ENCODE measurements at places on chromosomes 3 and 15.

- DNase-seq = no peak
Measured at GRCh38 chr15:37616215-37616614, 318.2 kb upstream of the TMCO5A start.

DNA sequence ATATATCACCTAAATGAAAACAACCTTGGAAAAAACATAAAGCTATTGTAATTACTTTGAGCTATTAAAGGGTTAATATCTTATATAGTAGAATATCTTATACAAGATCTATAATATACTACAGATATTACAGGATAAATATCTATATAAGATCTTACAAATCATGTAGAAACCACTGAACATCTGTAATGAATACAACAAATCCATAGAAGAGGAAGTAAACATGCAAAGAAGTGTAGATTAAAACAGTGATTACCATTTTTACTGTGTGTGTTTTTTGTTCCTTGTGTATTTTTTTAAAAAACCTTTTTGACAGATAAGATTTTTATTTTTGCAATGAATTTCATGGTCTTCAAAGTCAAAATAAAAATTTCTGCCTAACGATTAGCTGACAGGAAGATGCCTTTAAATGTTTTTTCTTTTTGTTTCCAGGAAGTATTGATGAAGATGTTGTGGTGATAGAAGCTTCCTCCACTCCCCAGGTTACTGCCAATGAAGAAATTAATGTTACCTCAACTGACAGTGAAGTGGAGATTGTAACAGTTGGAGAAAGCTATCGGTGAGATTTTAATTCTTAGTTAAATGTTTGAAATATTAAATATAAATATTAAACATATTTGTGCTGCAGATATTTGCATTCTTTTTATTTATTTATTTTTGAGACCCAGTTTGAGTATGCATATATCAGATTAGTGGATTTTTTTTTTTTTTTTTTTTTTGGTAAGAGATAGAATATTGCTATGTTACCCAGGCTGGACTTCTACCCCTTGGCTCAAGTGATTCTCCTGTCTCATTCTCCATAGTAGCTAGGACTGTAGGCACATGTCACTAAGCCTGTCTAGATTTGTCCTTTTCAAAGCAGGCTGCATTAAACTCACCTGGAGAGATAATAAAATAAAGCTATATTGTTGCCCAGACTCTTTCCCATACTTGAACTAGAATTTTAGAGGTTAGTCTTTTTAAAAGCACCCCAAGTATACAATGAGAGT is 52.8 kb upstream of the CCNB2 start:
- DNase-seq = no peak

GRCh38 chr3:140113996-140114788 is 179.2 kb downstream of the CLSTN2 start:
- DNase-seq = no peak

- DNase-seq = no peak
Measured at GRCh38 chr15:83290236-83290635, 5.8 kb upstream of the BNC1 start.

- no peak for DNase-seq
Measured at GRCh38 chr3:6512172-6512800, 348.6 kb upstream of the GRM7 start.

DNA sequence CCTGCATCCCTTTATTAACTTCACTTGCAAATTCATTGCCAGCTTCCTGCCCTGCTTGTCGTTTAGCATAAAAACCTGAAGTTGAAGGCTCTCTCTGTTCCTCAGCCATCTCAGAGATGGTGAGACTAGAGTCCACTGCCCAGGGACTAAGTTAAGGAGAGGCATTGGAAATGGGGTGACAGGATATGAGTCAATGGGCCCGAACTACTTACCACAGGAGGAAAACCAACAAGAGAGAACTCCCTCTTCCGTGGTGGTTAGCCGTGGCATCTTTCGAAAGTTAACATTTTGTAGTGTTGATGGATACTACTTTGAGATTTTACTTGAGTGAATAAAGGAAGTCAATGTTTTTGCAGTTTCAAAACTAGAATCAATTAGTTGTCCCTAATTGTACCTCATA is 65.3 kb downstream of the LRTM1 start:
- DNase-seq = no peak

DNA sequence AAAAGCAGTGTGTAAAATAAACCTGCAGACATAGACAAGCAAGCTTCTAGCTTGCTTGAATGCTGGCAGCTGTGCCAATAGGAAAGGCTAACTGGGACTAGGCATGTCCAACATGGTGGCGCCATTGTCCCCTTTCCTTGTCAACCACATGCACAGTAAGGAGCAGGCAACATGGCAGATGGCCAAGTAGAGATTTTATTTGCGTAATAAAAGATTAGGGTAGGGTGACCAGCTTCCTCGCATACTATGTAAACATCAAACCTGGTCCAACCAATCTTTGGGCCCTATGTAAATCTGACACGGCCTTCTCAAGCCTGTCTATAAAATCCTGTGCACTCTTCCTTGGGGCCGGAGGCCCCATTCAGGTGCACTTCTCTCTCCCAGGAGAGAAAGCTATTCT is 575.4 kb upstream of the GOLIM4 start:
- DNase-seq = no peak

- DNase-seq = no peak
Measured at GRCh38 chr3:14377838-14378169, 24.6 kb upstream of the SLC6A6 start.

GRCh38 chr15:40471808-40472150 is 995 bp downstream of the CHST14 start:
- no peak for DNase-seq

DNA sequence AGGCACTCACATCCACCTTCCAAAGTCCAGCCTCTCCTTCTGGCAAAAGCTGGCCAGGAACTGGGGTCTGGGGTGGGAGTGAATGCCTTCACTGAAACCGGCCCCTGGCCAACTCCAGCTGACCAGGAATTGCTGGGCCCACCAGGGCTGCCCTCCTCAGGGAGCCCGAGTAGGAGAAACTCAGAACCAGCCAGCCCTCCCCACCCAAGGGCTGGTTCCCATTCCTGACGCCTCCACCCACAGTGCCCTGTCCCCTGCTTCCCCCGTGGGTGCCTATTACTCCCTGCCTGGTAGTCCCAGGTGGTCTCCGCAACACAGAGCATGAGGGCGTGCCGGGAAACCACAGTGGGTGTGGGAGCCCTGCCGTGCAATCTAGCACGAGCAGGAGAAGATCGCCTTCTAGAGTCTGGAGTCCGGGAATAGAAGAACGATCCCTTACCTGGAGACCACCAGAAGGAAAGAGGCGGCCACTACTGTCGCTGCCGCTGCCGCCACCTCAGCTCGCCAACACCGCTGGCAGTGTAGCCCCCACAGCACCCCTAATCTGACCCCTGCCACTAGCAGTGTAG is 178.8 kb downstream of the POTEB3 start:
- DNase-seq = no peak

DNA sequence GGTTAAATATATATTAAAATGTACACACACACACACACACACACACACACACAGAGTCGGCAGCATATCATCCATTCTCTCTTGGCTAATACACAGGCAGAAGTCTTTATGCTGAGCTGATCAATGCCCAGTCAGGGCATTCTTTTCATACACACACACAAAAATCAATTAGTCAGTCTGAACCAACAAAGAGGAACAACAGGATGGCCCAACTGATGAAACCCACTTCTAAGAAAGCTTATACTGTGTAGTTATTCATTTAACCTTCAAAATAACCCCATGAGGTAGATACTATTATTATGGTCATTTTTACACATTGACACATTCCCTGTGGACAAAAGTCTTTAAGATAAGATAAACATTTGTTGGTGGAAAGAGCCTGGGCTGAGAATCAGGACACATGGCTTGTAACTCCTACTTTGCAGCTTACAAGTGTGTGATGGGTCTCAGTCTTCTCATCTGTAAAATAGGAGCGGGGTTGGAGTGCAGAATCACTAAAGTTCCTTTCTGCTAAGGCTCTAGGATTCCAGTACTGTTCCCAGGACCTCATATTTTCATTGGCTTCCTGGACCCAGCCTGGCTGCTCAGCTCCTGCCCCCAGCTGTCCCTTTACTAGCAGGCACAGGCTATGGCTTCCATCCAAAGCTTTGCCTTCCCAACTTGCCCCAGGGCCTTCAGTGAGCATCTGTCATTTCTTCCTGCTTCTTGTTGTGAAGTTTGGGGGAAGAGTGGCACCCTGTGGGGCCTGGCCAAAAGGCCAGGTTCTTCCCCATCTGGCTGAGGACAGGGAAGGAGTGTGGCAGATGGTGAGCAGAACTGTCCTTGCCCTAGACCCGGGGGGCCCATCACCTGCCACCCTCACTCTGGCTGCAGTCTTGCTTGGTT is 27.2 kb upstream of the GLCE start:
- no peak for DNase-seq

- DNase-seq = no peak
Measured at GRCh38 chr3:21390136-21390535, 360.9 kb downstream of the ZNF385D start.

- DNase-seq = no peak
Measured at GRCh38 chr3:60281970-60282369, 969.3 kb downstream of the FHIT start.

GRCh38 chr15:59299929-59300617 is 72.6 kb downstream of the MYO1E start:
- DNase-seq = peak; percentile 22

DNA sequence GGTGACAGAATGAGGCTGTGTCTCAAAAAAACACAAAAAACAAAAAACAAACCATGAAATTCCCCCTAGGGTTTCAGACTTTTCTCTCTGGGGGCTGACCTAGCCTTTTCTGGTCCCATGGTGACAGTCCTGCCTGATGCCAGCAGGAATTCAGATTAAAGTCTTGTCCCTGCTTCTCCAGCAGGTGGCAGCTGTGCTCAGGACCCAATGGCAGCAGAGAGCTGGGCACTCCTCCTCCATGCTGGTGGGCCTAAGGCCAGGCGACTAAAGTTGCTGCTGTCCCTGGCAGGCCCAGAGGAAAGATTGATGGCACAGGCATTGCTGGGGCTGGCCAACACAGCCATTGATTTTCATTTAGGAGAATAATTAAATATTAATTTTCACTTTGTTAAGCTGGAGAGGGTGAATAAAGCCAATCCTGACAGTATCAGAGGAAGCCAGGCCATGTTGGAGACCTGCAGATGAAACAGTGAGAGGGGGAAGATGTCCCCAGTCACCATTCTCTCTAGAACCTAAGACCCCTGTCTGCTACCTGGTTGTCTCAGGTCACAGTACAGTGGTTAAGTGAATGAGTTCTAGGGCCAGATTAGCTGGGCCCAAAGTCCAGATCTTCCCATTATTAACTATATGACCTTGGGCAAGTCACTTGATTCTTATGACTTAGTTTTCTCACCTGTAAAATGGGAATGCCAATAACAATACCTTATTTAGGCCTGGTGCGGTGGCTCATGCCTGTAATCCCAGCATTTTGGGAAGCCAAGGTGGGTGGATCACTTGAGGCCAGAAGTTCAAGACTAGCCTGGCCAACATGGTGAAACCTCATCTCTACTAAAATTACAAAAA is 7.1 kb downstream of the CELF6 start:
- peak; percentile 26 for DNase-seq

DNA sequence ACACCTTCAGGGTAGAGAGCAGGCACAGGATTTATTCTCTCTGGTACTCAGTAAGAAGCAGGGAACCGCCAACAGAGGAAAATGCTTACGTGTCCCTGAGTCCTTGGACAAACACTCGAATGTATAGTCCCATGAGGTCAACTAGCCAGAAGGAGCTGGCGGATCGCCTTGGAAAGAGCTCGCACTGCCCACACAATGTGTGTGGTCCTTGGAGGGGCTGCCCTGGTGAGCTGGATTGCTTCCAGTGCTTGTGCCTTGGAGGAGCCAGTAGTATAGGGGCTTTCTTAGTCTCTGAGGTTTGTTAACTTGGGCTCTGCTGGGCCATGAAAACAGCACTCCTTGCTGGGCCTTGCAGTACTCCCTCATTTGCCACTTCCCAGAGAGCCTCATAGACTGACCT is 40.7 kb upstream of the VILL start:
- DNase-seq = no peak

GRCh38 chr3:44020143-44020542 is 221.5 kb upstream of the TOPAZ1 start:
- no peak for DNase-seq

DNA sequence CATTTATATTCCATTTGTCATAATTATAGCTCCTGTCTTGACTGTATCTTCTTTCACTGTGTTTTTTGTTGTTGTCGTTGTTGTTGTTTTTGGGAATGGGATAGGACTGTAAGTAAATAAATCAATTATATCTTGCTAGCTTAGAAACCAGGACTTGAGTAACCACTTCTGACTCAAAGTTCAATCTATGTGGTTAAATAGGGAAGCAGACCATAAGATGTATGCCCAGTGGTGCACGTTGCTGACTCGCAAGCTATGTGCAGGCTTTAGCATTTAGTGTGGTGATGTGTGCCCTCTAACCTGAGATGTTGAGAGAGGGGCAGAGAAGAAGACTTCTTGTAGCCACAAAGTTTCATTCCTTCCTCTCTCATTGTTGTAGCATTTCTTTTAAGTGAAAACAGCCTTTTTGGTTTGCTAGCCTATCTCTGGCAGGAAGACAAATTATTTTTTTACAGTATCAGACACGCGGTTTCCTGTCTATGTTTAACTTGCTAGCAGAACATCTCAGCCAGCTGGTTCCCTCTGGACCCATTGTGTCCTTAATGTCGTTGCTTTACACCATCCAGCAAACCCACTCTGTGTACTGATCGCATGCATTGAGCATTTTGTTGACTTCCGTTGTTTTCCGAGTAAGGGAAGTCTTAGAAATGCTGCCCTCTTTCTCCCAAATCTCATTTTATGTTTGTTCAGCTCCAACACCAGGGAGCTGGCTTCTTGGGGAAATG is 52.1 kb downstream of the TGFBR2 start:
- DNase-seq = no peak

GRCh38 chr15:33150971-33151370 is 43.5 kb downstream of the FMN1 start:
- DNase-seq = no peak

DNA sequence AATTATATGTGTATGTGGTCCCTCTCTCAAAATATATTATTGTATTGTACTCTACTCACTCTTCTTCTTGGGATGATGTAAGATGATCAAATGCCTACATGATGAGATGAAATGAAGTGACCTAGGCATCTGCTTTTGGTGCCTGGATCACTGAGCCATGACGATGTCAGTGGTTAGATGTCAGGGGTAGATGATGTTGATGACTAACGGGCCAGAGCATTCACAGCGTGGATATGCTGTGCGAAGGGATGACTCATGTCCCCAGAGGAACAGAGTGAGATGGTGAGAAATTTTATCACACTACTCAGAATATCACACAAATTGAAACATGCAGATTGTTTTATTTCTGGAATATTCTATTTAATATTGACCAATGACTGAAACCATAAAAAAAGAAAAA is 233.9 kb upstream of the CADM2 start:
- DNase-seq = no peak

- DNase-seq = no peak
Measured at GRCh38 chr3:39065197-39065596, 13.4 kb downstream of the WDR48 start.
